Left hindlimb (tissue), 1 donor: ENCODE measurements at places on chromosomes 4 and X.

GRCh38 chr4:73944061-73944875 lies 37.6 kb downstream of the PF4 start:
- DNase-seq = no peak

GRCh38 chrX:17682259-17682658 lies 55.0 kb upstream of the SCML1 start:
- no peak for DNase-seq

GRCh38 chr4:110005461-110006056 lies 92.9 kb downstream of the EGF start:
- DNase-seq = no peak

DNA sequence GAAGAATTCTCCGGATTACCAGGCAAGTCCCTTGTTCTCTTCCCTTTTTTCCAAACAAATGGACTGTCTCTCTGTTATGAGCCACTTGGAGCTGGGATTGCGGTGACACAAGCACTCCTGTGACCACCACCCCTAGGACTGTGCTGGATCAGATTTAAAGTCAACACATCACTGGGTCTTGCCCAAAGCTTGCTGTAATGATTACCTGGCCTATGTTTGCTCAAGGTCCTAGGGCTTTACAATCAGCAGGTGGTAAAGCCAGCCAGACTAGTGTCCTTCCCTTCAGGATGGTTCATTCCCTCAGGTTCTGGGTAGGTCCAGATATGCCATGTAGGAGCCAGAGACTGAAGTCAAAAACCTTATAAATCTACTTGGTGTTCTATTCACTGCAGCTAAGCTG lies 144.7 kb downstream of the COX18 start:
- DNase-seq = no peak

DNA sequence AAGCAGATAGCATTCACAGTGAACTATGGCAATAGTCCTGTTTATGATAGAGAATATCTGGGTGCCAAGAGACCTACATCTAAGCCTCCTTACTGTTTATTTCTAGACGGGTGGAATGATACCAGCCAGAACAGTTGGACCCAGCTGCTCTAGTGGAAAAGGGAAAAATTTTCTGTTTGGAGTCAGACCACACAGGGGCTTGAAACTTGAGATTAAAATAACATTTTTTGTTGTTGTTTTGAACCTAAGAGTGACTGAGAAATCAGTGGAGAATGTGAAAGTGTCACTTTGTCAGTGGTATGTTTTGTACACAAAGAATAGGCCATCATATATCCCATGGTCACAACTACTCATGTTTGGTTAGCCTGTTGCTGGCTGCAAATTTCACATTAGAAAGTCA lies 105.7 kb downstream of the AGTR2 start:
- DNase-seq = no peak

- DNase-seq = no peak
Observed at GRCh38 chrX:68648960-68649359, 1.5 kb downstream of the STARD8 start.
